Activated CD4-positive, alpha-beta T cell treated with anti-CD3 and anti-CD28 coated beads for 24 hours (primary cell): ENCODE measurements at places on chromosomes 2 and 18.

DNA sequence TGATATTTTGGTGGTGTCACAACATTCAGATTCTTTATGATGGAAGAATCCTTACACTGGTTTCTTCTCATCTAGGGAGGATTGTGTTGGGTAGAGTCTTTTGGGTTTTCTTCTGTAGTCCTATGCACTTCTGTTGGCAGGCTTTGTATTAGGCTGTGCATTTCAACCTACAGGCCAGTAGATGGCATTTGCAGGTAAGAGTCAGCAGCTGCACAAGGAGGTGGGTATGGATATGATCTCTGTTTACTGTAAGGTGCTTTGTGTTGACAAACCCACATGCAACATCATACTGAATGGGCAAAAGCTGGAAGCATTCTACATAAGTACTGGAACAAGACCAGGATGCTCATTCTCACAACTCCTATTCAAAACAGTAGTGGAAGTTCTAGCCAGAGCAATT is 656.8 kb downstream of the METTL4 start:
- no peak for DNase-seq

- no peak for DNase-seq
Measured at GRCh38 chr2:75475976-75476375, 84.8 kb downstream of the EVA1A start.

DNA sequence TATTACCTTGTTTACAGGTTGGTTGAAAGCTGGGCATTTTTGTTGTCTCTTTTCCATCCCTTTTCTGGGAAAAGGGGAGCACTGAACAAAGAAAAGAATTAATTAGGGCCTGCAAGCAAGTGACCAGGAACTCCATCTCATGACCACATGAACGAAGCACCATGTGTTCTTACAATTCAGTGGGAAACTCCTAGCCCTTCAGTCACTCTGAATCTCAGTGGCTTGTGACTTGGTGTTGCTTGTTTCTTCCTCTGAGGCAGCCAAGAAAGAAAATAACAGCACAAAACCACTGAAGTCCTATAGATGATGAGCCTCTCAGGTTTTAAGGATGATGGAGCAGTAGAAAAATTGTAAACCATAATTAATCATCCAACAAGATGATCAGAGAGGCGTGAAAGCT is 129.1 kb upstream of the CAB39 start:
- DNase-seq, result no peak

DNA sequence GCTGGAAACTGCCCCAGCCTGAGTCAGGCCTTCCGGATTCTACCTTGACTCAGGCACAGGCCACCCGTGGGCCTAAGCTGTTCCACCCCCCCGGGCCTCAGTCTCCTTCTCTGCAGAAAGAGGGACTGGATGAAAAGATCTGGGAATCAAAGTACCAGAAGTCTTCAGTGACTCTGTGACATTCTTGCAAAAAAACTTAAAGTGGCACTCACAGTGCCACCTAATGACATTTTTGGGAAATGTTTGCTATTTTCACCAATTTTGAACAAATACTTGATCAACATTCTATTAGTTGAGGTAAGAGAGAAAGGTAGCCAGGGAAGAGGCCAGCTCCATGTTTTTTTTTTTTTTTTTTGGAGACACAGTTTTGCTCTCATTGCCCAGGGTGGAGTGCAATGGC is 48.3 kb upstream of the ACAA2 start:
- no peak for DNase-seq

GRCh38 chr2:174779361-174779928 is 15.2 kb upstream of the CHRNA1 start:
- DNase-seq, result no peak

DNA sequence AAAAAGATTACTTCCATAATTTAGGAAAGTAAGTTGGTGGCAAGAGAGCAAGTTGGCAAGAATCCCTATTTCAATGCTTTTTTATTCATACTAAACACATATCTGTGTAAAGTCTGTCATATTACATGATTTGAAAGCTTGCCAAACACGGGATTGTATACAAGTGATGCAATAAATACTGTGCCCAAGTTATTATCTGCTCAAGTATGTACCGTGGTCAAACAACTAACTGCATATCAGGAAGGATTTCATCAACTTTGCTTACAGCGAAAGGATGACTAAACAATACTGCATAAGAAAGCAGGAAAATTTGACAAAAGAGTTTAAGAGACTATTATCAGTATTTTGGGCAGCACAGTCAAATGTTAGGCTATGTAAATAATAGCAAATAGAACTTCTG is 69.6 kb upstream of the SCN1A start:
- no peak for DNase-seq

DNA sequence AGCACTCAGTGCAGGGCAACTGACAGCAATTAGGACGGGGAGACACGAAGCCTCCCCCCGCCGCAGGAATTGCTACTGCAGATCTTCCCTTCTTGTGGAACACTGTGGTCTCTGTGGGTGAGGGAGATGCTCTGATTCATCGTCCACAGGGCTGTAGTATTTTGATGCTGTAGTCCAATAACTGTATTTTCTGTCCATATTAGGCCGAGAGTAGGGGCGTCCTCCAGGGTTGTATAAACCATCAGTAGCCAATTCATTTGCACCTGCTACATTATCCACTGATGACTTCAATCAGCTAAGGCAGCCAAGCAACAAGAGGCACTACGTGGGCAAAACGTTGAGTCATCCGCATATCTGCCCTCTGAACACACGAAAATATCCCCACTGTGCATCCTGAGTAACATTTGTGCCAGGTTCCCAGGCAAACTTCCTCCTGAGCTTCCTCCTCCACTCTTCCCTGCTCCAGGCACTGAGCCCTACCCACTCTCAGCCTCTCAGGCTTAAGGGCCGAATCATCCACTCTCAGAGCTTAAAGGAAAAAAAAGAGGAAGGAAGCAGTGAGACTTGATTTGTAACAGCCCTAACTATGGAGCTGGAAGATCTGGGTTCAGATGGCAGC is 62.1 kb downstream of the LBH start:
- DNase-seq, result no peak

- no peak for DNase-seq
Measured at GRCh38 chr2:110816404-110817365, 84.3 kb downstream of the ACOXL start.

DNA sequence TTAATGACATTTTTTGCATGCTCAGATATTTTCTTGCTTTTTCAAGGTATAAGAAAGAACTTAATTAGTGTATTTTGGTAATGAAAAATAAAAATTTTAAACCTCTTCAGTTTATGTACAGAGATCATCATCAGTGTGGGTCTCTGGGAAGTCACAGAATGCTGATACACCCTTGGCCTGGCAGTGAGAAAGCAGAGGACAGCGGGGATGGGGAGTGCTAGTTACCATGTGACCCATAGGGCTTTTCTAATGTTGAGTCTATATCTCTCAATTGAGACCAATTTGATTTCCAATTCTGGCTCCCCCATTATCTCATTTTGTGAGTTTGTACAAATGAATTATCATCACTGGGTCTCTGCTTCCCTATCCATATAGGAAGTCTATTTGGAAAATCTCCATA is 305.7 kb downstream of the CYRIA start:
- DNase-seq, result no peak

DNA sequence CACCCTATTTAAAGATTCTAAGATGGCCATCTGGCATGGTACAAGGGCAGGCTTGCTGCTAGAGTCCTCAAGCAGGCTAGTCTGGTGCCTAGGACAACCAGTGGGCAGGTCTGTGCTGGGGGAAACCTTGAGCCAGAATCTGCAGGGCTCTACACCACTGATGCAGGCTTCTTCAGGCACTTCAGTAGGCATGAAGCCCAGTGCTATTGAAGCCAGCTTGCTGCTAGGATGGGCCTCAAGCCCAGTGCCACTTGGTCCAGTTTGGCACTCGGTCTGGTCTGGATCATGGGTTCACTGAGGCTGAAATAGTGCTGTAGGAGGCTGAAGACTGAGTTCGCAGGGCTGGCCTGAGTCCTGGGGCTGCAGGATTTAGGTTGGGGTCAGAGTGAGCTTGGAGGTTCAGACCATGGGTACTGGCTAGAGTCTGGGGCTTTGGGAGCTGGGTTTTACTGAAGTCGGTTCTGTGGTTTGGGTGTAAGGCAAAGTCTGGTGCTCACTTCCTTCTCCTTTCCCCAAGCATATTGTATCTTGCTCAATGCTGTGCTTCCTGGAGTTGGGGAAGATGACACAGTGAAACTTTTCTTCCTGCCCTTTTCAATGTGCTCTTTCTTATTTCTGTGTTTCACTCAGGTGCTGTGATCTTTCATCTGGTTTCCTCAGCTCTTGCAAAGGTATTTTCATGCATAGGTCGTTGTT is 41.2 kb downstream of the SP100 start:
- no peak for DNase-seq
